ENCODE measurements at places on chromosomes 2 and 18. TPM values are rescaled to one million over a fixed set of nuclear protein-coding genes. Genes with fewer than 3 reads are reported as not detected.
A peak's percentile ranks its signal among the peaks of the same experiment; 100 is the strongest.

DNA sequence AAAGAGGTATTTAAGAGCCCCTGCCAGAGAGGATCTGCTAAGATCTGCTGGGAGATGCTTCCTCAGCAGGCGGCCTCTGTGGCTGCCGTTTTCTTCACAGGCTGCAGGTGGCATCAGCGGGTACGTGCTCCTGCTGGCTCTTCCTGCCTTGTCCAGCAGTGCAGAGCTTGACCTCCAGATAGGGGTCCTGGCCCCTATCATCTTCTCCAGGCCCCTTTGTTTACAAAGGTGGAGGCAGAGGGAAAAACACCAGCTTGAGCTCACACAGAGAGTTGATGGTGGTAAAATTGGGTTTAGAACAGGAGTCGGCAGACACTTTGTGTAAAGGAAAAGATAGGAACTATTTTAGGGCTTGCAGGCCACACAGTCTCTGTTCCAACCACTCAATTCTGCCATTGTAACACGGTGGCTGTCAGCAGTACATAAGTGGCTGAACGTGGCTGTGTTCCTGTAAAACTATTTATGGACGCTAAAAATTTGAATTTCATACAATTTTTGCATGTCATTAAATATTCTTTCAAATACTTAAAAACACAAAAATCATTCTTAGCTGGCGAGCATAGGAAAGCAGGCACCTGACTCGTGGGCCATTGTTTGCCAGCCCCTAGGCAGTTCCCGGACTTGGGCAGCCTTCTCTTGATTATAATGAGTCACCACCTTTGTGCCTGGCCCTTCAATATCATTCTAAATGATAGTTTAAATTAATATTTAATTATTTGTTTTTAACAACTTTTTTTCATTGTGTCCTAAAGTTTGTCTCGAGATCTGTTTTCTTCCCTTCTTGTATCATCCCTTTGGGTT is 98.2 kb upstream of the B3GNT7 start:
- peak; percentile 67 for DNase-seq

DNA sequence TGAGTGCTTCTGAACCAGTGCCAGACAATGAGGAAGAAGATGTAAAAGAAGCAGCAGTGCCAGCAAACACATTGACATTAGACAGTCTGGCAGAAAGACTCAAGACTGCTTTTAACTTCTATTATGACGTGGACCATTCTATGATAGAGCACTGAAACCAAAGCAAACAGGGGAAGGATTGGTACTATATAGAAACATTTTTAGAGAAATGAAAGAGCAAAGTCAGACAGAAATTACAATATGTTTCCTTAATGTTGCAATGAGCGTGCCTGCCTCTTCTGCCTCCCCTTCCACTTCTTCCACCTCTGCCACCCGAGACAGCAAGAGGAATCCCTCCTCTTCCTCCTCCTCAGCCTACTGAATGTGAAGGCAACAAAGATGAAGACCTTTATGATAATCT is 39.7 kb downstream of the DHX57 start:
- DNase-seq: no peak

GRCh38 chr2:169528271-169528701 is 18.8 kb downstream of the KLHL41 start:
- DNase-seq: peak; percentile 66

- DNase-seq: no peak
These were observed 11.6 kb downstream of the FECH start for GRCh38 chr18:57574866-57575265.

DNA sequence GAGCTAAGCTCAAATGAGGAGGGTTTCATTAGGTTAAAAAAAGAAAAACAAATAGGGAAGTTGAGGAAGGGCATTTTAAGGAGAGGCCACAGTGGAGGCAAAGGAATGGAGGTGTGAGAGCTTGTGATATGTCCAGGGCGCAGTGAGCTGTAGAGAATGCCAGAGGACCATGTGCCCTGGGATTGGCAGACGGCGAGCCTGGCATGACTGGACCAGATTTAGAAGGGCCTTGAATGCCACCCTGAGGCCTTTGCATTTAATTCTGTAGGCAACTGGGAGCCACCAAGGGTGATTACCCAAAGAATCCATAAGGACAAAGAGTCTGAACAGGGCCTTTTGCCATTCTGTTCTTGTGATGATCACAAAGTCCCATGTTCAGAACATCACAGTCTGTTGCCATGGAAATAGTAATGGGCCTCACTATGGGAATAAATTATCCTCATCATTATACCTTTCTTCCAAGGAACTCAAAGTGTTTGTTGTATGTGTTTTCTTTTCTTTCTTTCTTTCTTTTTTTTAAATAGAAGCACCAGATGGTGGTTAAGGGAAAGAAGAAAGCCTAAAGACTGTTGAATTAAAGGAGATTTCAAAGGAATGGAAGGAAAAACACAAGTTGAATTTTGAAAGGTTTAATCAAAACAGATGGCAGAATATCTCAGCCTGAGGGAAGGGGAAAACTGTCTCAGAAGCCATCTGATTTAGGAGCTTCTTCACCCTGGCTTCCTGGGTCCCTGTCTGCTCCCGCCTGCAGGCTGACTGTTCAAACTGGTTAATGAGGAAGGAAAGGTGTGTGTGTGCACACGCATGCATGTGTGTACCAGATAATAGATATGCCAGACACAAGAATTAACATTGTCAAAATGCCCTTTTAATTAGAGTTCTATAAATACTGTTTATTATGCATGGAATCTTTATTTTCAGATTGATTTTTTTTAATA is 31.6 kb upstream of the NCOA1 start:
- no peak for DNase-seq

- DNase-seq: no peak
These were observed 84.6 kb downstream of the DNMT3A start for GRCh38 chr2:25257032-25257552.

- no peak for DNase-seq
These were observed 60.4 kb upstream of the TNP1 start for GRCh38 chr2:216920143-216920876.

DNA sequence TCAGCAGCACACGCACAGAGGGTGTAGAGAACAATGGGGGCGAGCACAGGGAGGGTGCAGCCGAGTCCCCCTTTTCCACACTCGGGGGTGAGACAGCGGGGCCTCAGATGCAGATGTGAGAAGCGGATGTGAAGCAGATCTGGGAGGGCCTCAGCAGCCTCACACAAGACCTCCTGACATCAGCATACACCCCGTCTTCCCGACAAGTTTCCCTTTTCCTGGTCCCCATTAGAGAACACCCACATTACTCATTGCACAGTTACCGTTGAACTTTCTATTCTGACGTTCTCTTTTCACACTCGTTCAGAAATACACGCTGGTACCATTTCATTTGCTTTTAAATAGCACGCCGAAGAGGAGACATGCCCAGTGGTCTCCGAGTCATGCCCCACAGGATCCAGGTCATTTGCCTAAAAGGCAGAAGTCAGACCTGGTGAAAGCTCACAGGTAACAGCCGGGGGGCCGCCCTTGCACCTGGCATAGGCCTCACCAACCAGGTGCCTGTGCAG is 129.5 kb upstream of the ID2 start:
- no peak for DNase-seq

- DNase-seq: no peak
These were observed 25.0 kb upstream of the ITSN2 start for GRCh38 chr2:24385366-24385765.

DNA sequence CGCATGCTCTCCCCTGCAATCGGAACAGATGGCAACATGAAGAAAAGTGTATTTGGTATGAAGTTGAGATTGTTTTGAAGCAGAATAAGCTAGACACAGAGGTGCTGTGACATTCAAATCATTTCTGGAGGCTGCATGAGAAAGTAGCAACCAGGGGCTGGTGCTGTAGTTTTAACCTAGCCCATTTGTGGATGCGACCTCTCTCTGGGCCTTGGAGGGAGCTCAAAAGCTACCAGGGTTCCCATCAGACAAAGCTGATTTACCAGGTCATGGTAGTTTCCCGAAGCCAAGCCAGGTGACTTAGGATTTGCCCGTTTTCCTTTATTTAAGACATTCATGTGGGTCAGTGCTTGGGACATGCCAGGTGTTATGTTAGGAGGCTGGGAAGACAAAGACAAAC is 77.5 kb downstream of the CIB4 start:
- DNase-seq: no peak

Gene TACR1
- polyA plus RNA-seq: 4.4 TPM

Gene RUFY4
- polyA plus RNA-seq: 0.57 TPM

Gene VSNL1
- polyA plus RNA-seq: 2.8 TPM

Gene NEURL3
- not detected for polyA plus RNA-seq

Gene LCT
- polyA plus RNA-seq: not detected

Gene CCDC141
- polyA plus RNA-seq: 0.50 TPM

Gene IL36RN
- not detected for polyA plus RNA-seq

Gene CFC1
- not detected for polyA plus RNA-seq

Data from ovary (tissue), 10 donors.